ENCODE measurements at places on chromosomes 2 and 18. TPM values are rescaled to one million over a fixed set of nuclear protein-coding genes. Genes with fewer than 3 reads are reported as not detected.

The MOGAT1 gene
- not detected for total RNA-seq

The IL1F10 gene
- total RNA-seq: not detected

The GPR75 gene
- 1.6 TPM for total RNA-seq

The CFAP221 gene
- 15.8 TPM for total RNA-seq

The IL37 gene
- total RNA-seq: not detected

Measured in metanephros (tissue), 2 donors.